ENCODE measurements at places on chromosomes 5 and 9.

GRCh38 chr5:141559461-141559860 lies 59.3 kb downstream of the DIAPH1 start:
- peak; percentile 59 for DNase-seq

- DNase-seq = no peak
These were observed 42.2 kb upstream of the RNF130 start for GRCh38 chr5:180113660-180114303.

GRCh38 chr5:158123595-158123994 lies 264.6 kb upstream of the CLINT1 start:
- DNase-seq = no peak

DNA sequence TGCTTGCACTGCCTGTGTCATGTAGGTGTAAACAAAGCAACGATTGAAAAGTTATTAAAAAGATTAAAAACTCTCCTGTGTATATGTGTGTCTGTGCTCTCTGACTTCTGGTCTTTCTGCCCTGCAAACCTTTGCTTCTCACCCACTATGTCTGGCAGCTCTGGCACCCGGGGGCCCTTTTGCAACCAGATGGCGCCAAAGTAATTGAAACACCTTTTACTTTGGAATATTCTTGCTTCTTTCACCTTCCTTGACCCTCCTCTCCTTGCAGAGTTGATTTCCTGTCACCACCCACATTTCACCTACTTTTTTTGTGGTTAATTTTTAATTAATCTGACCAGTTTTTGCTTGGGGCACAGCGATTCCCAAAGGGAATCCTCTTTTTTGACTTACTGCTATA lies 275.5 kb downstream of the ARHGEF28 start:
- DNase-seq = no peak

DNA sequence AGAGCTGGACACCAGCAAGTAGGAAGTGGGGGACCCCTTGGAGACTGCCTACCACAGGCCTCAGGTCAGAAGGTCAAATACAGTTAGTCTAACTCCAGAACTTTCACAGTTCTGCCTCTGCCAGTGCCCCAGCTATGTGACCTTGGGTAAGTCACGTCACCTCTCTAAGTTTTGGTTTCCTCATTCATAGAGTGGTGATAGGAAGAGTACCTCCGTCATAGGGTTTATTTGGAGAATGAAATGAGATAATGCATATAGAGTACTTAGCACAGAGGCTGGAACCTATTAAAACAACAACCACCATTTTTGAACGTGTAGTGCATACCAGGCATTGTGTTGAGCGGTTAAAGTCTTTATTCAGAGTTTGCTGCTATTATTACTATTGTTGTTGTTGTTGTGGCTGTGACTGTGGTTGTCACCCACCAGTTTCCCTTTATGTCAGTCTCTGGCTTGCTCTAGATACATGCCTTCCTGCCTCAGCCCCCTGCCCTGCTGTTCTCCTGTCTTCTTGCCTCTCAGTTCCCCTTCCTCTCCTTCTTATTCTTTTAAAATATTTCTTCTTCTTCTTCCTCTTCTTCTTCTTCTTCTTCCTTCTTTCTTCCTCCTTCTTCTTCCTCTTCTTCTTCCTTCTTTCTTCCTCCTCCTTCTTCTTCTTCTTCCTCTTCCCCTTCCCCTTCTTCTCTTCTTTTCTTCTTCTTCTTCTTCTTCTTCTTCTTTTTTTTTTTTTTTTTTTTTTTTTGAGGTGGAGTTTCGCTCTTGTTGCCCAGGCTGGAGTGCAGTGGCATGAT lies 67.8 kb downstream of the RALGPS1 start:
- no peak for DNase-seq

GRCh38 chr9:23073136-23073535 lies 626.5 kb downstream of the DMRTA1 start:
- DNase-seq = no peak

- DNase-seq = peak; percentile 28
These were observed 58.6 kb downstream of the PCDHGC5 start for GRCh38 chr5:141547488-141547887.

DNA sequence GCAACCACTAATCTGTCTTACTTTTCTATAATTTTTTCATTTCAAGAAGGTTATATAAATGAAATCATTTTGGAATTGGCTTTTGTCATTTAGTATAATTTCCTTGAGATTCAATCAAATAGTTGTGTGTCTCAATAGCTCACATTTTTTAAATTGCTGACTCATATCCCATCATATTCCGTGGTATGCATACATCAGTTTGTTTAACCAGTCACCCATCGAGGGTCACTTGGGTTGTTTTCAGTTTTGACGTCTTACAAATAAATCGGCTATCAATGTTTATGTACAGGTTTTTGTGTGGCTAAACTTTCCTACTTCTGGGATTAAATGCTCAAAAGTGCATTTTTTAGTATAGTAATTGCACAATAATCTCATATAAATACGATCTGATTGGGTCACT lies 185.5 kb downstream of the TAF11L14 start:
- DNase-seq = no peak

DNA sequence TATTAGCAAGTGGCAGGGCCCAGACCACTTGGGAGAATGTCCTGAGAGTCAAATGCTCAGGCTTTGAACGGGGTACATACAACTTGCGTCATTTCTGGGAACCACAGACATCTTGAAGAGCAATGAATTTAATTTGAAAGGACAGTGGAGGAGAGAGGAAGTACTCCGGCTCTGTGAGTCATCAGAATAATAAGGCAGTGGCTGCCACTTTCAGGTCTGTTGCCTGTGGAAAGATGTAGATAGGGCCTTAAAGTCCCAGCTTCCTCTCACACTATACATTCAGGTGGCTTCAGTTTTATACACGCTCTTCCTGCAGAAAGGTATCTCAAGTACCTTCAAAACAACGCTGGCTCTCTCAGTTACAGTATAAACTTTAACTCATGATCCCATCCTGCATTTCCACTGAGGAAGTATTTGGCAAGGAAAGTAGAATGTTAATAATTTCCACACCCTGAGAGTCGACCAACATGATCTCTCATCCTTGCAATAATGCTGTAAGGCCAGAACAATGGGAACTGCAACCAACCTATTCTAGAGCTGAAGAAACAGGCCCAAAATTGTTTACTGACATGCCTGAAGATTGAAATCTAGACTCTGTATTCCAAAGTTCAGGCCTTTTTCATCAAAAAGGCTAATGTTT lies 6.8 kb upstream of the PRUNE2 start:
- DNase-seq = peak; percentile 79

DNA sequence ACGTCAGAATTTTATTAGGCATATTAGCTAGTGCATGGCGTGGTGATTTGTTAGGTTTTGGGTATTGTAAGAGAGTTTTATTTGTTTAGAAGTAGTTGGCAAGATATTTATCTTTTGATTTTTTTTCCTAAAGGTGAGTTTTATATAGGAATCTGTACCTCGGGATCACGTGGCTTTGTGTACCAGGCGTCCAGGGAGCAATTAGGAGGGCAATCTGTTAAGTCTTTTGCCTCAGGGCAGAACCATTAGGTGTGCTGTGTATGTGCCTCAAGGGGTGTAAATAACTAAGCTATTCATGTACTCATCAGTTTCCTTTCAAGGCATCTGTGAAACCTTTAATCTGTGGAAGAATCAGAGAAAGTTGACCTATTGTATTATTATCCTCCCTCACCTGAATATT lies 39.4 kb downstream of the ZSWIM6 start:
- DNase-seq = no peak

- DNase-seq = no peak
These were observed 4.8 kb upstream of the SLC2A8 start for GRCh38 chr9:127392166-127392565.

DNA sequence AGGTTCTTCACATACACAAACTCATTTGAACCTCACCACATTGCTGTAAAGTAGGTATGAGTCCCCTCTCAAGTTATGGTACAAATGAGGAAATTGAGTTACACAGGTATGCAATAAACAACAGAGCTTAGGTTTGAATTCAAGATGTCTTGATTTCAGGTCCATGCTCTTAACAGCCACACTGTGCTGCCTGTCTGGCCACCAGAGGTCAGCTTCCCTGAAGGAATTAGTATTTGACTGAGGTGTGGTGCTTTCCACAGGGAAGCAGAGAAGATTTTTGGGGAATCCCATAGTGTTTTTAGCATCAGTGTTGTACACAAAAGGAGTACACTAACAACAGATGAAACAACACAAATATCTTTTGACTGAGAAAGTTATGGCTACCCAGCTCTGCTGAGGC lies 94.4 kb upstream of the ITGA1 start:
- DNase-seq = peak; percentile 34

- peak; percentile 49 for DNase-seq
These were observed 394.1 kb downstream of the ZNF608 start for GRCh38 chr5:124352312-124352711.

GRCh38 chr9:98923451-98924123 lies 20.1 kb upstream of the COL15A1 start:
- DNase-seq = no peak

DNA sequence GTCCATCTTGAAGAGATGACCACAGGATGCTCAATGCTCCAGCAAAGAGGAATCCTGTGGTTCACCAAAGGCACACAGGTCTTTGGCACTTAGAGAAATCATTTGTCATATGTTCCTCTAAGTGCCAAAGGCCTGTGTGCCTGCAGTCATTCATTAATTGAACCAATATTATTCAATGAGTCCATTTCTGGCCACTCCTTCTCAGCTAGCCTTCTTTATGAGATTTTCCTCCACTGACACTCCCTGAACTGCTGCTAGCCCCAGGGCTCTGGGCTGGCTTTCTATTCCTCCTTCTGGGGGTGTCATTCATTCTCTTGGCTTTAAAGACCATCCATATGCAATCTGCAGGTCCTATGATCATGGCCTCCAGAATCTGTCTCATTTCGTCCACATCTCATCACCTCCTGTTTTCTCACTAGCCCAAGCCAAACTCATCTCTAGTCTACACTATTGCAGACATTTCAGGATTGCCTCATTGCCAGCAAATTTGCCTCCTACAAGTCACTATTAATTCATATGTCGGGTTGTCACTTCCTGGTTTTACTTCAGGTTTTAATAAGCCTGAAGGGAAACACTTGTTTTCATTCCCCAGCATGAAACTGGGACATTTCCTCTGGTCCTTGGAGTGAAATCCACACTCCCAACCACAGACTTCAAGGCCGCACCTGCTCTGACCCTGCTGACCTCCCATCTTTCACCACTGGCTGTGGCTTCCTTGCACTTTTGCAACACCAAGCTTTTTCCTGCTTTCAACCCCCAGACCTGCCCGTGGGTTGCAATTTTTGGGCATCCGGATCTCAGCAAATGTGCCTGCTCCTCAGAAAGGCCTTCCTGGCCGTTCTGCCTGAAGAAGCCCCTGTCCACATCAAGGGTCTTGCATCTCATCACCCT lies 35.1 kb downstream of the KCNIP1 start:
- no peak for DNase-seq

DNA sequence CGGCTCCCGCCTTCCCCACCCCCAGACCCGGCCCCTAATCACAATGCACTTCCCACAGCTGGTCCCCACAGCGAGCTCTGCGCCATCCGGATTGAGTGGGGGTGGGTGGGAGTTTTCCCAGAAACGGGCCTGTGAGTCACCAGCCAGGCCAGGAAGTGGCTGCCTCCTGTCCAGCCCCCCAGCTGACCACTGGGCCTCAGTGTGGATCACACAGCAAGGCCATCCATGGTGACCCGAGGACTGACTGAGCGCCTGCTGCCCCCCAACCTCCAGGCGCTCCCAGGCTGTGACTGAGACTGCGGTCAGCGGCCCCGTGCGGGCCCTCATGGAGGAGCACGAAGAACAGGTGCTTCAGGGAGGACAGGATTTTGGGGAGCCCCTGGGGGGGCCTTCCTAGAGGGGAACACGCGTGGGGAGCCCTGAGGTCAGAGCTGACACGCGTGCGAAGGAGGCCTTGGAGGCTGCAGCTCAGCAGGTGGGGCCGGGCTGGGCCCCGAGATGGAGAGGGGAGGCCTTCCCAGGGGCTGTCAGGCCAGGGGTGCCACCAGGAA lies 48.3 kb upstream of the EGFL7 start:
- DNase-seq = peak; percentile 85

DNA sequence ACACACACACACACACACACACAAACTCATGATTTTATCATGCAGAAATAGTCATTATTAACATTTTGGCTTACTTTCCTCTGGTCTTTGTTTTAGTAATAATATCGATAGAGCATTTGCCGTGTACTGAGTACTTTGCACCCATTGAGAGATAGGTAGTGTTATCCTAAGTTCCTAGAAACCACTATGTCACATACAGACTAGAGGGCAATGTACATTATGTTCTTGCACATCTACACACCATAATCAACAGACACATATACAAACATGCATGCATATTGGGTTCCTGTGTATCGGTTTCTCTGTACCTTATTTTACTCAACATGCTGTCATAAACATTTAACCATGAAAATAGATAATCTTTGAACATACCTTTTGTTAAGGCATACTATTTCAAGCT lies 45.7 kb downstream of the MAT2B start:
- DNase-seq = no peak

DNA sequence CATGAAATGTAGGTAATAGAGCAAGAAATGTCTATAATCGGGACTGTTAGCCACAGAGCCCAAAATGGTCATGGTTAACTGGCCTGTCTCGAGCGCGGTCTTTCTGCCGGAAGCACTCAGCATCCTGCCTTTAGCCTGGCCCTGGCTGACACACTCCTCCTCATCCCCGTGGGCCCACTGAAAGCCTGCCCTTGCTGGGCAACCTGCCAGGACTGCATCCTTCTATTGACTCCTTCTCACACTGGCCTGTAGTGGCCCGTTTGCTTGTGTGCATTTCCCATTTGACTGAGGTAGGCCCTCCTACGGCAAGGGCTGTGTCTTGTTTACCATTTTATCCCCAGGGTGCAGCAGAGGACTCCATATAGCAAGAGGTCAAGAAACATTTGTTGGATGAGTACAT lies 215.7 kb downstream of the ATPSCKMT start:
- no peak for DNase-seq

DNA sequence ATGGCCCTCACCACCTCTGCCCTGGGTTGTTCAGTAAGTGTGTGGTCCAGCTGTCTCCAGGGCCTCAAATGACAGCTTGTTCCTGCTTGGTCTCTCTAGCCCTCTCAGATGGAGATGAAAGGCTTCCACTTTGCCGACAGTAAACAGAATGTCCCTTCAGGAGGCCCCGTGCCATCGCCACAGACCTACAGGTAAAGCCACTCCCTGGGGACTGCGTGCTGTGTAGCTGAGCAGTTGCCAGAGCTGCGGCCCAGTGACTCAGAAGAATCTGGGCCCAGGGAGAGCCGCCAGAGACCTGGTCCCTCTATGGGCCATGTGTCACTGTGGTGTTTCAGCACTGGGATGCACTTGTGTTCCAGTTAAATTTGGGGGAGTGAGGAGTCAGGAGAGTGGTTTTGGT lies 10.6 kb upstream of the POMT1 start:
- no peak for DNase-seq

DNA sequence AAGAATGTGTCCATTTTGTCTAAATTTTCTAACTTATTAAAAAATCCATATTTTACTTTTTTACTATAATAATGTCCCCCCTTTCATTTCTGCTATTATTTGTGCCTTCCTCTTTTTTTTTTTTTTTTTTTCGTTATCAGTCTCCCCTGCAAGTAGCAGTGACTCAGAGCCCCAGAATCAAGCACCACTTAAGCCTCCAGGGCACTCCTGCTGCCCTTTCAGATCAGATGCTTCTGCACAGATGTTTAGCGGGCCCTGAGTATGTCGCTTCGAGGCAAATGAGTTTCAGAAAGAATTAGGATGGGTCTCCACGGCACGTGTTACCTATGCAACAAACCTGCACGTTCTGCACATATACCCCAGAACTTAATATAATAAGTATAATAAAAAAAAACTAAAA lies 11.7 kb downstream of the MED7 start:
- DNase-seq = no peak

Measured in astrocyte of the hippocampus (primary cell).